ENCODE measurements at places on chromosomes 3 and 15. TPM values are rescaled to one million over a fixed set of nuclear protein-coding genes. Genes with fewer than 3 reads are reported as not detected.
A peak's percentile ranks its signal among the peaks of the same experiment; 100 is the strongest.

GRCh38 chr3:142104763-142105162 is 44.6 kb downstream of the TFDP2 start:
- DNase-seq, result no peak
- H3K4me1 ChIP-seq, result no peaks in the 10 kb centered on the region
- no peak overlapping the region for H3K4me3 ChIP-seq
- H3K27me3 ChIP-seq, result no peaks in the 10 kb centered on the region
- no peaks in the 10 kb centered on the region for H3K36me3 ChIP-seq

- H3K27ac ChIP-seq, result no peak overlapping the region
- H3K36me3 ChIP-seq, result no peaks in the 10 kb centered on the region
- no peaks in the 10 kb centered on the region for H3K4me1 ChIP-seq
Observed at GRCh38 chr15:44676676-44677075, 13.2 kb upstream of the SPG11 start.

- H3K27me3 ChIP-seq, result no peaks in the 10 kb centered on the region
- H3K4me1 ChIP-seq, result peaks cover 6% of the 10 kb centered on the region
Observed at GRCh38 chr3:153963012-153963411, 158.2 kb upstream of the ARHGEF26 start.

GRCh38 chr3:46905661-46906451 is 28.3 kb downstream of the PTH1R start:
- H3K36me3 ChIP-seq, result no peaks in the 10 kb centered on the region
- H3K27me3 ChIP-seq, result no peaks in the 10 kb centered on the region
- DNase-seq, result no peak
- peaks cover 10% of the 10 kb centered on the region for H3K4me1 ChIP-seq
- no peak overlapping the region for H3K27ac ChIP-seq
- H3K4me3 ChIP-seq, result no peak overlapping the region

DNA sequence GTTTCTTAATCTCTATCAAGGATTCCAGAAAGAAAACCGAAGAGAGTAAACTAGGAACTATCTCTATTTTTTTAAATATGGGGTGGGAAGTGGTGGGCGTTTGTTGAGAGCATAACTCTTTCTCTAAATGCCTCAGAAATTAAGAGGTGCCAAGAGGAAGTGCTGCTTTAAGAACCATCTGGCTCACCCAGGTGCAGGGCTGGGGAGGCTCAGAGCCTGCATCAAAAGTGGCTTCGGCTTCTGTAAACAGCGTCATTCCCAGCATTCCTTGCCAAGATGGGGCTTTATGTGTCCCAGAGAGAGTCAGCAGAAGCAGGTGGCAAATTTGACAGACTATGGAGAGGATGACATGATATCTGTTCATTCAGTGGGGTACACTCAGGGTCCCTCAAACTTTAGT is 123.3 kb upstream of the BFSP2 start:
- no peaks in the 10 kb centered on the region for H3K36me3 ChIP-seq
- no peak for DNase-seq
- H3K27ac ChIP-seq, result no peak overlapping the region
- H3K27me3 ChIP-seq, result no peaks in the 10 kb centered on the region

DNA sequence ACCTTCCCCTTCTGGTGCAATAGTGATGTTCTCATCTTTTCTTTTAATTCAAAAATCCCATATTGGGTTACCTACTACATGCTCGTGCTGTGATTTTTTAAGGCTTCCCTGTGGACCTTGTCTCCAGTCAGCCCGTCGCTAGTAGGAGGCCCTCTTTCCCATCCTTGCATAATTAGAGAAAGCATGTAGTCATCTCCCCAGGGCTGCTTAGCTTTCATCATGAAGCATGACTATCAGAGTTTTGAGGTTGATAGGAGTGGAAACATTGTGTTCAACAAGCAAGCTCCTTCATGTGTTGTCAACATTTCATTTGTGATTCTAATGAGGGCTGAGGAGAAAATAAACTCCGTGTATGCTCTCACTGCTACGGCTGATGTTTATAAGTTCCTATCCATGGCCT is 8.7 kb upstream of the LRTM1 start:
- DNase-seq, result no peak
- H3K27ac ChIP-seq, result no peak overlapping the region
- no peaks in the 10 kb centered on the region for H3K36me3 ChIP-seq
- H3K4me1 ChIP-seq, result no peaks in the 10 kb centered on the region
- no peak overlapping the region for H3K4me3 ChIP-seq
- no peaks in the 10 kb centered on the region for H3K27me3 ChIP-seq

- peak overlapping the region; percentile 89 for H3K27ac ChIP-seq
- DNase-seq, result peak; percentile 69
- H3K36me3 ChIP-seq, result no peaks in the 10 kb centered on the region
- H3K4me3 ChIP-seq, result peak overlapping the region; percentile 83
- no peaks in the 10 kb centered on the region for H3K27me3 ChIP-seq
- H3K4me1 ChIP-seq, result peaks cover 80% of the 10 kb centered on the region
Observed at GRCh38 chr3:184561913-184562877, 610 bp downstream of the EPHB3 start.

DNA sequence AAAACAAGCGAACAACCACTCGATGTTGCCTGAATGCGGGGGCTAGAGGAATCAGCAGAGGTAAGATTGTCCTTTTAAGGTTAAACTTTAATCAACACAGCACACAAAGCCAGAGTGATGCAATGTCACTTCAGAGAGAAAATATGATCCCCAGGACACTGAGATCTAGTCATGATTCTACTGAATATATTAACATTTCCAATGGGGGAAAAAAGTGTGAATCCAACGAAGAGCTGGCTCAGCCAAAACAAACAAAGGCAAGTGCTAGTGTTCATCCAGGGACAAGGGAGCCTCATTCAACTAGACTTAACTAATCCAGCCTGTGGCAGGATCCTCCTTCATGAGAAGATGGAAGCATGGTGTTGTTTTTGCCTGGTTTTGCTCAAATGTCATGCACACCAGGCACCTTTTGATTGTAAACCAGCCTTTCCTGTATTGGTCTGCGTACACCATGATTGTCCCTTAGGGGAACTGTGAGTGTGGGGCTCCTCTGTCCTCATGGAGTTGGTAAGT is 35.8 kb downstream of the SCG5 start:
- no peaks in the 10 kb centered on the region for H3K27me3 ChIP-seq
- no peak overlapping the region for H3K27ac ChIP-seq

DNA sequence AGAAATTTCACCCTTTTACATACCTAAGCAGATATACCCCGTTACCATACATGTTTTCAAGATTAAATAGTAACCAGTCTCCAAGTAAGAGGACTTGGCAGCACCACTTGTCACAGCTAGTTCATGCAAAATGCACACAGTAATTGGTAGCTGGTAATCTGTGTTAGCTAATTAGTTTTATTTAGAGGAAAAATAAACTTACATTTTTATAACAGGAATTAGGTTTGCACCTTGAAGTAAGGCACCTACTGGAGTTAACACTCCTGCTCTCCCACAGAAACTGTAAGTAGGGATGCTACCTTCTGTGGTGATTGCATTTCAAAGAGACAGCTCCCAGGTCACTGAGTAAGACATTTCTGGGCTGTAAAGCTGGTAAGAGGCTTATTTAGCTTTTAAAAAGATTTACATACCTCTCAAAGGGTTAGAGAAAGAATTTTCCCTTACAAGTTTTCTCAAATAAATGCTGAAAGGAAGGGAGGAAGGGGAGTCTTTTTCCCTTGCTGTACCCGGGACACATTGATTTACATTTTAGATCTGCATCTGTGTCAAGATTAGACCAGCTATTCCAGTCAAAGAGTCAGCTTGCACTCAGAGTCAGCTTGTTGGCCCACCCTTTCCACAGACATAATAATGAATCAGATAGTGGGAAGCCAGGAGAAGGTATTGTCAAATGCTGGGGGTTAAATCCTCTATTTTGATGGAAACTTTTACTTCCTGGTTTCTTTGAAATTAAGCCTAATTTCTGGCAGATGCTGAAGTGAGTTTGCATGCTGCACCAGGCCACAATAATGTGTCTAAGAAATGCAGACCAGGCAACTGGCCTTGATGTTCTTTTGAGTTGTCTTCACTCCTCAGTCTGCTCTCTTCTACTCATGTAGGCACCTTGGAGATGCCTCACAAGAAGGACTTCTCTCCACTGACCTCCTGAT is 77.6 kb upstream of the CHD2 start:
- peak overlapping the region; percentile 90 for H3K27ac ChIP-seq
- H3K36me3 ChIP-seq, result no peaks in the 10 kb centered on the region
- DNase-seq, result no peak
- no peaks in the 10 kb centered on the region for H3K27me3 ChIP-seq
- H3K4me1 ChIP-seq, result peaks cover 41% of the 10 kb centered on the region
- no peak overlapping the region for H3K4me3 ChIP-seq

DNA sequence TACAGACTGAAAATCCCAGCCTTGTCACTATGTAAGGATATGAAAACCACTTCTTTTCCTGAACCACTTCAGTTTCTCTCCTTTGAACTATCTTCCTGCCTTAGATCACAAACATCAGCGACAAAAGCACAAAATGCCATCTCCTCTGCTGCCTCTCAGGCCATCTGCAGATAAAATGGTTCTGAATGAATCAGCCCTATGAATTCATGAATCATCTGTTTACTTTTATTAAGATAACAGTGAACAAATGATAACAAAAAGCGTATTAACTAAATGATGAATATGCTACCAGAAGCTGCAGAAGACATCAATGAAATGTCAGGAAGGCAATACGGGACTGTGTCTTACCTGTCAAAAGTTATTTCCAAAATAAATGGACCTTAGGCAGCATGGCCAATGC is 928.1 kb downstream of the ROBO1 start:
- no peaks in the 10 kb centered on the region for H3K36me3 ChIP-seq
- no peak overlapping the region for H3K27ac ChIP-seq
- H3K4me1 ChIP-seq, result no peaks in the 10 kb centered on the region
- no peaks in the 10 kb centered on the region for H3K27me3 ChIP-seq

- no peaks in the 10 kb centered on the region for H3K27me3 ChIP-seq
- no peak overlapping the region for H3K4me3 ChIP-seq
- no peaks in the 10 kb centered on the region for H3K4me1 ChIP-seq
- no peaks in the 10 kb centered on the region for H3K36me3 ChIP-seq
Observed at GRCh38 chr3:111128884-111129283, 57.3 kb downstream of the NECTIN3 start.

DNA sequence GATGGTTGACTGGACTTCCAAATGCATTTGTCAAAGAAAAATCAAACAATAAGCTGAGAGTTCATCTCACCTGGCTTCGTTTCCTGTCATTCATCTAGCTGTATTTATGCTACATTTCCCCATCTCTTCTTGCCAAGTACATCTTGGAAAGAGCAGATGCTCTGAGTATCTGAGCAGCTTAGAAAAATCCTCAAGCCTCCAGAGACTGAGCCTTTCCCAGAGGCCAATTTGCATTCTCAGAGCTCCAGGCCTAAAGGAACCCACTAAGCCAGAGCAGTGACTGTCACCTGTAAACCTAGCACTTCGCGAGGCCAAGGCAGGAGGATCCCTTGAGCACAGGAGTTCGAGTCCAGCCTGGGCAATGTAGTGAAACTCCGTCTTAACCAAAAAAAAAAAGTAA is 100.5 kb downstream of the XXYLT1 start:
- H3K36me3 ChIP-seq, result no peaks in the 10 kb centered on the region
- H3K4me1 ChIP-seq, result peaks cover 25% of the 10 kb centered on the region
- no peak for DNase-seq
- no peak overlapping the region for H3K4me3 ChIP-seq
- H3K27ac ChIP-seq, result no peak overlapping the region

- peak; percentile 42 for DNase-seq
- H3K4me1 ChIP-seq, result peaks cover 68% of the 10 kb centered on the region
- no peaks in the 10 kb centered on the region for H3K27me3 ChIP-seq
- peak overlapping the region; percentile 91 for H3K27ac ChIP-seq
- H3K4me3 ChIP-seq, result peak overlapping the region; percentile 87
Observed at GRCh38 chr3:14404631-14405359, 2.4 kb downstream of the SLC6A6 start.

DNA sequence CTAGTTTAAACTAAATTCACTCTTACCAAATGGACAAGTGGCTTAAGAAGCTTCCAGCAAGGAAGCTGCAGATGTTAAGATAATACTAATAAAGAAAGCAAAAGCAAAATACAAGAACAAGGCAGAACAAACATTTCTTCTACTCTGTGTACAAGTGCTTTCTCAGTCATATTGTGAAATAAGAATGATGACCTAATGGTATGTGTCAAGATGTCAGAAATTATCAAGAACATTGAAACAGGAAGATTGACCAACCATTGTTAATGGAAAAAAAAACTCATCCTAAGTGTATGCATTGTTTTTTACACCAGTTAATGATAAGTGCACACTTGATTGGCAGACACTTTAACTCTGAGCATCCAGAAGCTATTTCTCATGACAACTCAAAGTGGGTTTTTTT is 65.4 kb upstream of the P2RY1 start:
- H3K4me1 ChIP-seq, result peaks cover 4% of the 10 kb centered on the region
- no peak for DNase-seq
- no peaks in the 10 kb centered on the region for H3K36me3 ChIP-seq

- H3K4me3 ChIP-seq, result no peak overlapping the region
- H3K36me3 ChIP-seq, result peaks cover 3% of the 10 kb centered on the region
- peak overlapping the region; percentile 49 for H3K27ac ChIP-seq
- no peak for DNase-seq
- H3K27me3 ChIP-seq, result no peaks in the 10 kb centered on the region
Observed at GRCh38 chr3:16311960-16312451, 47.0 kb downstream of the OXNAD1 start.

DNA sequence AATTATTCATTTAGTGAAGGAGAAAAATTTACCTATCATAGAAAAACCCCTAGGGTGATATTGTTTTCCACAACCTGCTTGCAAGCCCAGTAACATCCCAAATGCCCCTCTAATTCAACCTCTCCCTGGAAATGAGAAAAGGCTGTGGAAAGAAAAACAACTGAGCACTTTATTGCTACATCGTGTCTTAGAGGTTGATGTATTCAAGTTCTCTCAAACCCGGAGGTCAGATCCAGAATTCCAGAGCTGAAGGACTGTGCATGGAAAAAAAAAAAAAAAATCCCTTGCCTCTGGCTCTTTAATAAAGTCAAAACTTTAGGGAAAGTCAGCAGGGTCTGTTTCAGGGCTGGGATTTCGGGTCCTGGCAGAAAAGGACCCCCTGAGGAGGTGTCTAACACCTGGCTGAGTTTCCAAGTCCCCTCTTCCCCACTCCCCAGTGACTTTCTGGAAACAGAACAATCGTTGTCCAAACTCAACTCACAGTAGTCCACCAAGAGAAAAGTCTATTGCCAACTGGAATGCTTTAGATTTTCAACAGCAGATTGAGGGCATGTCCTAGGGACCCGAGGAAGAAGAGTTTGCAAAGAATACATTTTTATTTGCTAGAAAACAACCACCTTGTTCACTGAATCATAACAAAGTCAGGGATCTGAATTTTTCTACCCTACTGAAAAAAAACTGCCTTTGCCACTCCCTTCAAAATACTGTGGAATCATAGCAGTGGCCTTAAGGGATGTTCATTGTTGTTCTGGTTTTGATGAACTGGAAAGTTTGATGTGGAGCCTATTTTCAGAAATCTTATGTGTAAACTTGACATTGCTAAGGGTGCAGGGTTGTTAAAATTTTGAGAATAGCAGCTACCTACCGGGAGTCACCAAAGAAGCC is 207.5 kb upstream of the ADAMTS9 start:
- DNase-seq, result no peak
- no peaks in the 10 kb centered on the region for H3K27me3 ChIP-seq
- no peaks in the 10 kb centered on the region for H3K4me1 ChIP-seq
- no peaks in the 10 kb centered on the region for H3K36me3 ChIP-seq

The GPR160 gene
- total RNA-seq, result 69.6 TPM

The EIF4G1 gene
- 190 TPM for total RNA-seq

The NMB gene
- not detected for total RNA-seq
